ENCODE measurements at places on chromosomes 2 and 18. TPM values are rescaled to one million over a fixed set of nuclear protein-coding genes. Genes with fewer than 3 reads are reported as not detected.

DNA sequence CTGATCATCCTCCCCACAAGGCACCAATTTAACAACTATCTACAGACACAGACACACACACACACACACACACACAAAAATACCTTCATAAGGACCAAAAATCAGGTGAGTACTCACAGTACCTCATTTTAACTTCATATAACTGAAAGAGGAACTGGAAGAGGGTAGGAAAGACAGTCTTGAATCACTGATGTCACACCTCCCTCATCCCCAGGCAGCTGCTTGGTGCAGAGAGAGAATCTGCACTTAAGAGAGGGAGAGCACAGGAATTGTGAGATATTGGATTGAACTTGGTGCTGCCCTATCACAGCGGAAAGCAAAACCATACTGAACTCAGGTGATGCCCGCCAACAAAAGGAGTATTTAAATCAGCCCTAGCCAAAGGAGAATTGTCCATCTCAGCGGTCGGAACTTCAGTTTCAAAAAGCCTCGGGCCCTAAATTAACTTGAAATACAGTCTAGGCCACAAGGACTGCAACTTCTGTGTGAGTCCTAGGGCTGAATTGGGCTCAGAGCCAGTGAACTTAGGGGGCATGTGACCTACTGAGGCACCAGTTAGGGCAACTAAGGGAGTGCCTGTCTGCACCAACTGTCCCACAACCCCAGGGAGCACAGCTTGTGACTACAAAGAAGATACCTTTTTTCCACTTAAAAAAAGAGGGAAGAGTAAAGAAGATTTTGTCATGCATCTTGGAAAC is 211.1 kb downstream of the LRATD1 start:
- DNase-seq = no peak

DNA sequence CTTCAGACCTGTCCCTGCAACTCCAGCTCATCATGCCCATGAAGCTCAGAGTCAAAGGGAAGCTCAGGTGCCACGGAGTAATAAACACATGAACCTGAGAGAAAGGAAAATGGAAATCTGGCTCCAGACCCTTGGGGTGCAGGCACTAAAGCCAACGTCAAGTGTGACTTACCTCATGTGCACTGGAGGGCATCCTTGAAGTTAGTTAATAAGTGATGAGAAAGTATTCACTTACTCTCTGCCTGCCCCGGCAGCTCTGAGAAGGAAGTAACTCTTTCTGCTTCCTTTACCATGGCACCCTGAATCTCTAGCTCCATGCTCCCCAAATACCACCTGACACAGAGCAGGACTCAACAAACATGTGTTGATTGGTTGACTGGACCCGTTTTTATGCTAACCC is 21.4 kb upstream of the AGAP1 start:
- no peak for DNase-seq

GRCh38 chr2:137302957-137303356 is 537.6 kb downstream of the THSD7B start:
- no peak for DNase-seq

- DNase-seq = no peak
Measured at GRCh38 chr2:64063924-64064331, 44.7 kb upstream of the VPS54 start.

DNA sequence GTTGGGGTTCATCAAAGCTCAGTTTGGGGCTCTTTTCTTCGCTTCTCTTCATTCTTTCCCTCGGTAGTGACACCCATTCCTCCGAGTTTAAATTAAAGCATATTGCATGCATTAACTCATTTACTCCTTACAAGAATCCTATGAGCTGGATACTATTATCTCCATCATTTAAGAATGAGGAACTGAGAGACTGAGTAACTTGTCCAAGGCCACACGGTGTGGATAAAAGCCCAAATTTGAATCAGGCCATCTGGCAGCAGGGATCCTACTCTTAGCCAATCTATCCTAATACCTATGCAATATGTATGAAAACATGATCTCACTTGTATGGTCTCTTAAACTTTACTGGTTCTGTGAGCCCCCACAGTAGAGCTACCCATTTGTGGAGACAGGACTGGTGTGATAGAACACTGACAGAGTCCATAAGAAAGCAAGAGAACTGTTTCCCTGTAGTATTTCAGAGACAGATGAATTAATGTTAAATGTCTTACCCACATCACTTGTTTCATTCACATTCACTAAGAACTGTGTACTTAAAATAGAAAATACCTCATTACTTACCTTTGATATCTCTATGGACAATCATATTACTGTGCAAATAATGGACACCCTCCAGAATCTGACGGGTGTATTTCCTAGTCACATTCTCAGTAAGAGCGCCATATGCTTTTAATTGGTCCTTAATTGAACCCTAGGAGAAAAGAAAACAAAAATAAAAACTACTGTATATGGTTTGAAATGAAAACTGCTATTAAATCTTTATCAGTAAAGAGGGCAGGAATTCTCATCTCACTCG is 20.4 kb upstream of the ERCC3 start:
- DNase-seq = no peak

DNA sequence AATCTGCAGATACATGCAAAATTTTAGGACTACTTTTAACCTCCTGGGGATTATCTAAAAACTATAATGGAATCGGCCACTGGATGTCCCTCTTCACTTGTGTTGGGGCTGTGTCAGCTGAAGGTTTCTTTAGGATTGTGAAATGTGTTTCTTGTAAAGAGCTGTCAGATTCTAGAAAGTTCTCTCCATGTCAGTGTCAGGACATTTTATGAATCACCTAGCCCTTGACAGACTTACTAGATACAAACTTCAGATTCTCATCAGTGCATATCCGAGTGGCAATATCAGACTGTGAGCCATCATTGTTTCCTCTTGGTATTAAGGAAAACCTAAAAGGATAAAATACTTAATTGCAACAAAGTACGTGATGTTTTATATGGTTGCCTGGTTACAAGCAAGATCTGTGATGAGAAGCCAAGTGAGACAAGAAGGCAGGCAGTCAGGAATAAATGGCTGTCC is 107.3 kb downstream of the CPS1 start:
- DNase-seq = no peak

- DNase-seq = no peak
Measured at GRCh38 chr18:8478166-8478967, 130.9 kb upstream of the RAB12 start.

GRCh38 chr2:29014331-29014730 is 33.2 kb downstream of the TOGARAM2 start:
- no peak for DNase-seq

DNA sequence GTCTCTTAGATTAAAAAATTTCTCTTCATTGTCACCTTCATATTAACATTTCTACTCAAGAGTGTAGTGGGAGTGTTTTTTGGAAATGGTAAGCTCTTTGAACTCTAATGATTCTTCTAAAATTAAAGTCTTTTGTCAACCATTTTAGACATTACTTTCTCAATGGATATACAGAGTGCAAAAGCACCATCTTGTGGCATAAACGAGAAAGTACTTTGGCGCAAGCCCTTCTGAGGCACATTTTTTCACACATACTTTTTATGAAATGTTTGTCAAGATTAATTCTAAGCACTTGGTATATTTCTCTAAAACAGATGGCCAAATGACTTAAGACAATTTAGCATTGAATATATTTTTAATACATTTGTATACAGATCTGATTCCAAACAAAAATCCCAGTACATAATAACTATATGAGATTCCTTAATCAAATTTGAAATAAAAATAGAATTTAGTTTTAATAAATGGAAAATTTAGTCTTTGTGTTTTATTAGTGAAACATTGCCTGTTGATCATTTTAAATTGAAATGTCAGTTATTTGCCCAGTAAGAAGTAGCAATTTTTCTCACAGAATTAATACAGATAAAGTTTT is 63.3 kb upstream of the GALNT5 start:
- DNase-seq = no peak

GRCh38 chr2:236626391-236627150 is 56.9 kb downstream of the ACKR3 start:
- DNase-seq = no peak

- no peak for DNase-seq
Measured at GRCh38 chr2:78029392-78029995, 507.3 kb upstream of the LRRTM4 start.

DNA sequence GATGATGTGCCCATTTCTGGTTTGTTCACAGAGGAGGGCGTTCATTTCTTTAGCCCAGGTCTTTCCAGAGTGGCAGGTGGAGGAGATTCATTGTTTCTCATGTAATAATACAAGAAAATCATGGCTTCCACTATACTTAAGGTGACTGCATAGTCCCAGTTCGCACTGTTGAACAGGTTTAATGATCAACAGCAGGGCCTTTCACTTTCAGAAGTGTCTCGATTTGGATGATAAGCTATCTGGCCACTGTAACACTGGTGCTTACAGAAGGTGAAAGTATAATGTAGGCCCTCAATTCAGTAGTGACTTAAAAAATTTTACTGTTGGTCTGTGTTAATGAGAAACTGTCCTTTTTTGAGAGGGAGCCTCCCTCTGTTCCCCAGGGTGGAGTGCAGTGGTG is 1.4 kb downstream of the RMC1 start:
- no peak for DNase-seq

- no peak for DNase-seq
Measured at GRCh38 chr18:24910221-24910620, 441.7 kb downstream of the ZNF521 start.

DNA sequence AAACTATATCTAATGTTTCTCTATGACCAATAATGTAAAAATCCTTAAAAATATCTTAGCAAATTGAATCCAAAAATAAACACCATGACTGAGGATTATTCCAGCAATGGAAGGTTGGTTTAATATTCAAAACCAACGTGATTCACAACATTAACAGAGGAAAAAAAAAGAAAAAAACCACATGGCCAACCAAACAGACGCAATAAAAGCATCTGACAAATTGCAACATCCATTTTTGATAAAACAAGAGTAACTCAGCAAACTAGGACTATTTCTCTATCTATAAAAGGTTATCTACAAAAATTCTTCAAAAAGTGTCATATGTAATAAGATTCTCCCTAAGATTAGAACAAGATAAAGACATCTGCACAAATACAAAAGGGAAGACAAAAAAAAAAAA is 28.9 kb downstream of the PPP3R1 start:
- no peak for DNase-seq

DNA sequence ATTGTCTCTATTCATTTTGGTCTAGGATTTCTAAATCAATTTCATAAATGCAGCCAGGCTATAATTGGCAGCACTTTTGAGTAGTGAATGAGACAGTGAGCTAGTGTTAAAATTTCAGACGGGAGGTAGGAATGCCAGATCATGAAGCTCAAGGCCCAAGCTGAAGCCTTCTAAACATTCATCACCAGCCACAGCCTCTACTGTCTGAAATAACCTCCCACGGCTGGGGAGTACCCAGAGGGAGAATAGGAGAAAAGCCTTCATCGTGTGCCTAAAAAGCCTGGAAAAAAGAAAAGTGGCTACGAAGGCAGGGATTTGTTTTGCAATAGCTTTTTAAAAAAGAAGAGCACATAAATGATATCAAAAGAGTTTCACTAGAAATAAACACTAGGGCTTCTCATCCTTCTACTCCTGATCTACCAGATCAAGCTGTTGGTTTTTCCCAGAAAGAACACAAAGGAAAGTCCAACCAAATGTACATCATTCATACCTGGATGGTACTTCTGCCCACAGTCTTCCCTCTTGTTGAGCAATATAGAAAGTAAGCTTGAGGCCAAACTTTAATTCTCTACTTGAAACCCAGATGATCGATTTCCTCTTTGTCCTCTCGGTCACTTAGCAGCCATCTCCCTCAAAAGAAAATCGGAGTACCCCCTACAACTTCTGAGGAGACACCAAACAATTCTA is 48.1 kb upstream of the SLC39A10 start:
- DNase-seq = no peak

DNA sequence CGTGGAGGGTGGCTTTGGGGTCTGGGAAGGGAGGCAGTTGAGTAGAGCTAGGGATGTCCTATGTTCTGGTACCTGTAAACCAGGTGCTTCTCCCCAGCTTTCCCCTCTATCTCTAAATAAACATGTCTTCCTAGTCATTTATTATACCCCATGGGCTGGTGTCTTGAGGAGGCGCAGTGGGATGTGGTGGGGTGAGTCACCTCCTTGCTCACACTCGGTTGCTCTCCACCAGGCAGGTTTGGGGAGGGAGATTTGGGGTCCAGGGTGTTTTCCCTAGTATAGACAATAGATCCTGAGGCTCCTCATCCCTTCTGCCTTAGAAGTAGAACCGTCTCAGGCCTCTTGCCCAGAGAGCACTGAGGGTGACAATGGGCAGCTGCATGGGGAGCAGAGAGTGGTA is 5.1 kb downstream of the PSD4 start:
- DNase-seq = no peak

DNA sequence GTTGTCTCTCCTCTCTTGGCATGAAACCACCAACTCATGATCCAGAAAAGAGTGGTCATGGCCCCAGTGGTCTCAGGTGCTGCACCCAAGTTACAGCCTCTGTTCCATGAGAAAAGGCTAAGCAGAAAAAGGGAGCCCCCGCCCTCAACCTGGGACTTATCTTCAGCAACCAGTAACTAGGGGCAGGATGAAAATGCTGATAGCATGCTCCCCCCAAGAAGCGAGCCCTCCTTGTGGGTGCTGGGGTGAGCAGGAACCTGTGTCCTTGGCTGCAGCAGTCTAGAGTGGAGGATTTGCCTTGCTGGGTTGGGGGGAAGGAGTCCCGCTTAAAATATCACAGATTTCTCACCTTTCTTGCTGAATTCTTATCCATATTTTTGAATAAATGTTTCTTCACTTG is 490.0 kb downstream of the SUCLG1 start:
- no peak for DNase-seq

- DNase-seq = no peak
Measured at GRCh38 chr18:67475673-67476072, 40.8 kb downstream of the DSEL start.

- no peak for DNase-seq
Measured at GRCh38 chr2:59297816-59298215, 1056.7 kb upstream of the FANCL start.

GRCh38 chr2:79434362-79434761 is 78.5 kb upstream of the CTNNA2 start:
- DNase-seq = no peak

GRCh38 chr18:8673256-8674209 is 31.8 kb upstream of the MTCL1 start:
- DNase-seq = no peak

DNA sequence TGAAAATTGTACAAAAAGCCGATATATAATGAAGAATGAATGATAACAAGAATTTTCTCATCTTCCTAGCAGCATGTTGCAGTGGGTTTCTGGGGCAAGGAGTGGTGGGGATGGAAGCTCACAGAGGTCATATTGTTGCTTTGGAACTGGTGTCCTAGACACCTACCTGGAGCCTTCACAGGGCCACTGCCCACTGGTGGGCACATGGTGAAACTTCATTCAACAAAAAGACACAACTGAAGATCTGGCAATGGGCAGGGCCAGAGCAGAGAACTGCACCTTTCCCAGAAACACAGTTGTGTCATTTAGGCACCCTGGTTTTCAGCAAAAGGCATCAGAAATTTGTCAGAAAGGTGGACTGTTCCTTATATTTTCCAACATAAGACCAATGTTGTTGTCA is 115.3 kb downstream of the FHOD3 start:
- no peak for DNase-seq

- no peak for DNase-seq
Measured at GRCh38 chr2:70090706-70091334, 3.5 kb downstream of the PCBP1 start.

The GREB1 gene
- 83.6 TPM for total RNA-seq

The CD8A gene
- 2.0 TPM for total RNA-seq

The MOGAT1 gene
- not detected for total RNA-seq

The TBR1 gene
- total RNA-seq = 0.64 TPM

The PRKAG3 gene
- not detected for total RNA-seq

The STARD6 gene
- total RNA-seq = not detected

The YIPF4 gene
- total RNA-seq = 16.8 TPM

The RPRM gene
- total RNA-seq = 4.0 TPM

The PDCD1 gene
- total RNA-seq = 0.16 TPM

The IFIH1 gene
- total RNA-seq = 13.1 TPM
